A549 treated with dexamethasone at 1 μM for 4 hours (cell line): ENCODE measurements at places on chromosomes 12 and 14. TPM values are rescaled to one million over a fixed set of nuclear protein-coding genes. Genes with fewer than 3 reads are reported as not detected.

The GSG1 gene
- total RNA-seq, result 0.51 to 0.76 TPM (median 0.65 TPM) in 5 replicates

The CCDC88C gene
- total RNA-seq, result 5.4 to 7.2 TPM (median 6.3 TPM) in 5 replicates

The TAS2R42 gene
- total RNA-seq, result not detected in 5 replicates

The KRT80 gene
- 26.5 to 44.3 TPM (median 38.1 TPM) in 5 replicates for total RNA-seq

The PPP4R4 gene
- 0.24 to 0.44 TPM (median 0.33 TPM) in 5 replicates for total RNA-seq

The SYCP3 gene
- total RNA-seq, result 0.04 to 0.16 TPM (median 0.09 TPM) in 4 of 5 replicates, not detected in the other

The NUBPL gene
- 7.8 to 9.4 TPM (median 8.3 TPM) in 5 replicates for total RNA-seq

The DCD gene
- not detected in 5 replicates for total RNA-seq
